ENCODE measurements at places on chromosomes 4 and X.
A peak's percentile ranks its signal among the peaks of the same experiment; 100 is the strongest.

DNA sequence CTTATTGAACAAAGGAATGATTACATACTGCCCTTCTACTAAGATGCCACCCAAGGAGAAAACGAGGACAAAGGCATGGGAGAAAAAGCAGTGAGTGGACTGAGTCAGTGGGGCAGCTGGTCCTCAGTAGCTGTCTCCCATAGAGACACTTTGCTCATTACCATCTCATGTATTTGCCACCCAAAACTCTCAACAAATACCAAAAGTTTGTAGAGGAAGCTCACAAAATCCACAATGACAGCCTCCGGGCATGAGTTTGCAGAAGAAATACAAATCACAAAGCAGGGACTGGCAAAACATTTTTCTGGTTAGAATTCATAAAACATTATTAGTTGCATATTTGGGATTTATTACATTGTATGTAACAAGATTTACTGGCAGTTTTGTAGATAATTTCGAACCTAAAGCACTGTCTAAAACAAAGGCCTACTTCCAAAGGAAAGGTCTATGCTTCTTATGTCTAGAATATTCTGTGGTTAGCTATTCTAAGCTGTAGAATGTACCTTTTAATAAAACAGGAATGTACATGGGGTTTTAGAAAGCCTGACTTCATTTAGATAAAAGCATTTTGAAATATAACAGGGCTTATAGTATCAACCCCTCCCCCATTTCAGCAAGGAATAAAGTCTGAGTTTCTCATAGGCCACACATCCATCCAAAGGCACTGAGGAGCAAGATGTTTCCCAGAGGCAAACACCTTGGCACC, 17.7 kb downstream of the PCDH18 start:
- DNase-seq = peak; percentile 85

- DNase-seq = no peak
Measured at GRCh38 chr4:165927366-165927765, 54.3 kb downstream of the TLL1 start.

DNA sequence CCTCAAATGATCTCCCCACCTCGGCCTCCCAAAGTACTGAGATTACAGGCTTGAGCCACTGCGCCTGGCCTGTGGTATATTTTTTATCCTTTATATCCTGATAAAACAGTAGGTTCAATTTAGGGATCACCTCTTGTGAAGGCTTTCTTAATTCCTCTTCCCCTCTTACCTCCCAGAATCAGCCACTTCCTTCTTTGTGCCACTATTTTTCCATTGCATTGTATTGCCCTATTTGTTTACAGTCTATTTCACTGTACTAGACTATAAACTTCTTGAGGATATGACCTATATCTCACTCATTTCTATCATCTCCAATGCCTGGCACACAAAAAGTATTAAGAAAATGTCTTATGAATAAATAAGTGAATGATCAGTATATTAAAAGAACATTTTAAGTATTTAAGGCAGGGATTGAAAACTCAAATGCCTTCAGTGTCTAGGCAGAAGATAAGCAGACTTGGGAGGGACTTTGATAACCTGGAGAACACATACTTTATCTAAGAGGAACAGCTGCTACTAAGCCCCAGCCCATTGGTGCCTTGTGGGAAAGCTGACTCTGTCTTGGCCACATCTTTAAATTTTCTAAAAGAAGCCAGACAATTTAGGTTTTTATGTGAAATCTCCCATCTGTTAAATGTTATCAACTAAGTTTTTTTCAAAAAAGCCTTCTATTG, 82.3 kb upstream of the OGT start:
- DNase-seq = peak; percentile 74

GRCh38 chr4:112895811-112896608, 153.4 kb upstream of the ANK2 start:
- DNase-seq = peak; percentile 49

GRCh38 chr4:79174490-79175252, 151.2 kb downstream of the NAA11 start:
- no peak for DNase-seq

DNA sequence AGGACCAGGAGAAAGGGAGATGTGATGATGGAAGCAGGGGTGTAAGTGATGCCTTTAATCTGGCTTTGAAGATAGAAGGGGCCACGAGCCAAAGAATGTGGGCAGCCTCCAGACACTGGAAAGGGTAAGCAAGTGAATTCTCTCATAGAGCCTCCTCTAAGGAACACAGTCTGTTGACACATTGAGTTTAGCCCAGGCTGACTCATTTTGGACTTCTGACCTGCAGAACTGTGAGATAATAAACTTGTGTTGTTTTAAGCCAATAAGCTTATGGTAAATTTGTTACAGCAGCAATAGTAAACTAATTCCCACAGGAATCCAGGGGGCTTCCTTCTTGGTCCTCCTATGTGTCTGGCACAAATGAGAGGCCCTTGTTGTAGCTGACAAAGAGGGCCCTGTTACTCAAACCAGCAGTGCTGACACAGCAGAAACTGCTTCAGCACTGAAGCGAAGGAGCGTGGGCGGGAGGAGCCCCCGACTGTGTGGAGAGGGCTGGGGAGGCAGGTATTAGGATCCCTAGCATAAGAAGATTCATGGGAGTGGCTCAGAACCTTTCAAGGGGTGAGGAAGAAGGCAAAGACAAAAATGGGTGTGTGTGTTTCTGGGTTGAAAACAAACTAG, 268.7 kb downstream of the NR3C2 start:
- DNase-seq = no peak

DNA sequence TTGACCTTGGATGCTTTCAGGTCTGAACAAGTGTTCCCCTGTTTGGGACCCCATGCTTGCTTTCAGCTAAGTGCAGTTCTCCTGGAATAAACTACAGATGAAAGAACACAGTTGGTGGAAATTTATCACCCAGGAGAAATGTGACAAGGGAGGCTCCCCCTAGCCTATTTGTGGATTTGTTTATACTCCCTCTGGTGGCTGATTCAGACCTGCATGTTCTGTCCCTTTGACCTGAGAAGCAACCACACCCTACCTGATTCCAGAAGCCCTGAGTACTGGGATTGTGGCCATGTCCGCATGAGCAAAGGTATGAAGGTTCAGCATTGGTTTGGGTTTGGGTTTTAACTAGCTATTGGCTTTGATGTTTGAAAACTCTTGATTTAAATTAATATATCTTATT, 440.9 kb downstream of the MID1IP1 start:
- peak; percentile 17 for DNase-seq

GRCh38 chr4:174154215-174154854, 129.1 kb downstream of the FBXO8 start:
- DNase-seq = peak; percentile 89

DNA sequence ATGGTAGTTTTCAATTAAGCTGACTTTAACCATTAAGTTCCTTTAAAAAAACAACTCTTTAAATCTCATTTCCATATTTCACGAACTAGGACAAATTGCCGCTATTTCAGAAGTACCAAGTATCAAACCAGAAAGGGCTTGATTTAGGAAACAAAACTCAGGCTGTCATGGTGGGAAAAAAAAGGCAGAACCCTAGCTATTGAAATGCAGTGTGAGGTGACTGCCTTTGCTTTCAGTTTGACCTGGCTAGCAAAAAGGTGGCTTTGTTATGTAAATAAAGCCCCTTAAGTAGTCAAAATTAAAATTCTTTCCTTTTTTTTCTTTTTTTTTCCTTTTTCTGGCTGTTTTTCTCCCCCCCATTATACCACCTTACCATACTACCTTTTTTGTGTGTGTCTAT, 40.6 kb upstream of the CYP2U1 start:
- DNase-seq = no peak

GRCh38 chr4:37453281-37453998, 208.9 kb downstream of the NWD2 start:
- peak; percentile 67 for DNase-seq

GRCh38 chrX:44144177-44144945, 171.2 kb upstream of the NDP start:
- DNase-seq = no peak

GRCh38 chr4:92257931-92258857, 45.6 kb upstream of the GRID2 start:
- no peak for DNase-seq

- no peak for DNase-seq
Measured at GRCh38 chr4:15848191-15848842, 70.2 kb downstream of the CD38 start.

DNA sequence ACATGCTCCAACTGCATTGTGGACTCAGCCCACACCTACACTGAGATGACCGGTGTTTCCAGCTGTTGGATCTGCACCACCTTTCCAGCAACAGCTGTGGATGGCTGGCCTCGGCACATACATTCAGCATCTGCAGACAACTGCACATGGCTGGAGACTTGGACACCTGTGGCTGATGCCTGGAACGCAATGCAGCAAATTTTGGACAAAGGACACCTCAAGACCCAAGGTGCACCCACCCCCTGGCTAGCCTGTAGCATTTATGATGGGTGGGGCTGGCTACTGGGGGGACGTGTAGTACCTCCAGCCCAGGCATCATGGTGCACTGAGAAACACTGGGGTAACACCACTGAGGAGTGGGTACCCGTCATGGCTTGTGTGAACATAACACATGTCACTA, 57.3 kb upstream of the CCDC149 start:
- no peak for DNase-seq

All from umbilical cord (tissue), 2 donors.